ENCODE measurements at places on chromosomes 16 and 17.

DNA sequence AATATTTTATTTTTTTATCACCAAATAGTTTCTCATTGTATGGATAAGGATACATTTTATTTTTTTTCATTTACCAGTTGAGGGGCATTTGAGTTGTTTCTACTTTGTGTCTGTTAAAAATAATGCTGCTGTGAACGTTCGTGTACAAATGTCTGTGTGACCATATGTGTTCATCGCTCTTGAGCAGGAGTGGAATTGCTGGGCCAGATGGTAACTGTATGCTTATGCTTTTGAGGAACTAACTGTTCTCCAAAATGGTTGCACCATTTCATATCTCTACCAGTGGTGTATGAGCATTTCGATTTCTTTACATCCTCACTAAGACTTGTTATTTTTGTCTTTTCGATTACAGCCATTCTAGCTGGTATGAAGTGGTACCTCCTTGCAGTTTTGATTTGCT is 212.5 kb upstream of the N4BP1 start:
- DNase-seq, result no peak

GRCh38 chr17:6548578-6549330 is 7.6 kb downstream of the PITPNM3 start:
- DNase-seq, result no peak

DNA sequence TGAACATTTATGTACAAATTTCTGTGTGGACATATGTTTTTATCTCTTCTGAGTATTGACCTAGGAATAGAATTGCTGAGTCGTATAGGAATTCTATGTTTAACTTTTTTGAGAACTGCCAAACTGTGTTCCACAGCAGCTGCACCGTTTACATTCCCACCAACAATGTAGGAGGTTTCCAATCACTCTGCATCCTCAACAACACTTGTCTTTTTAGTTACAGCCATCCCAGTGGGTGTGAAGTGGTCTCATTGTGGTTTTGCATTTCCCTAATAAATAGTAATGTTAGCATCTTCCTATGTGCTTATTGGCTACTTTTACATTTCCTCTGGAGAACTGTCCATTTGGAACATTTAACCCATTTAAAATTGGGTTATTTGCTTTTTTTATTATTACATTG is 36.6 kb upstream of the NACA2 start:
- DNase-seq, result no peak

GRCh38 chr17:2092253-2092652 is 37.4 kb downstream of the HIC1 start:
- no peak for DNase-seq

GRCh38 chr17:8898126-8898525 is 30.7 kb upstream of the PIK3R6 start:
- DNase-seq, result no peak

DNA sequence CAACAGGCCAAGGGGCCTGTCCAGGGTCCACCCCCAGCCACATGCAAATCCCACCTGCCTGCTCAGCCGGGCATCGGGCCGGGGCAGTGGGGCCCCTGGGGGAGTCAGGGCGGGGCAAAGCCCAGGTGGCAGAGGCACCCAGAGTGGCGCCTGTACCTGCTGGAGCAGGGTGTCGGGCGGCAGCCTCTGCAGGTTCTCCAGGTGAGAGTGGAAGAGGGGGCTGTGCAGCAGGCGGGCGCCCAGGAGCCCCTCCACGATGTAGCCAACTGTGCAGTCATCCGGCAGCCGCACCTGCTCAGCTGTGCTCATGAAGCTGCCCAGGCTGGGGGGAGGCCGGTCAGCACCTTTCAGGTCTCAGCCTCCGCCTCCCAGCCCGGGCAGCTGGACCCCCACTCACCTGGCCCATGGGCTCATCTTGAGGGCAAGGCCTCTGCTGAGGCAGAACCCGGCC is 2.1 kb downstream of the RFNG start:
- DNase-seq, result no peak

- DNase-seq, result no peak
Measured at GRCh38 chr17:81080019-81080418, 45.1 kb downstream of the BAIAP2 start.

DNA sequence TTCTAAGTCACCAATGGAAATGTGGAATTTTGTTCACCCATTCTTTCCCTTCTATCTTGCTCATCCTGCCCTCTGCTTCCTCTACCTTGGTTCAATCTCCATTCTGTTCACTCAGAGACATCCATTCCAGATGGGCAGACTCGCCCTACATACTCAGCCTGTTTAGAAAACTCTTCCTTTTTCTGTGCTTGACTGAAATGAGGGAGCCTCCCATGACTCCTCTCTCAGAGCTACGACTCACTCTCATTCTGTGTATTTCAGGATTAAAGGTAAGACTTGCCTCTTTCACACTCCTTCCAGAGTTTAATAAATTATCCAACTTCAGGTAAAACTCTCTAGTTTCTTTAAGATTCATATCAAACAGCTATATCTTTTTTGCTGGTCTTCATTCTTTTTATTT is 182.8 kb downstream of the HS3ST3A1 start:
- no peak for DNase-seq

DNA sequence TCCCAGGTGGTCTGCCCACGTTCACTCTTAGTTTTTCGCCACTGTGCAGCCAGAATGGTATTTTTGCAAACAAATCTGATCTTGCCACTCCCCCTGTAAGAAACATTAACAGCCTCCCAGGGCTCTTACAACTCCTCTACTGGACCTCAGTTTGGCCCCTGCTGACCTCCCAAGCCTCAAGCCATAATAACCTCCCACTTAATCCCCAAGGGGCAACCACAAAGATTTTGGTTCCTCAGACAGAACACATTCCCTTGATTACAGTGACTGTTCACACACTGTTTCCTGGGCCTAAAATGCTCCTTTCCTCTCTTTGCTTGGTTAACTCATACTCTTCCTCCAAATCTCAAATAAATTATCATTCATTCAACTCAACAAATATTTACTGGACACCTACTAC is 21.5 kb upstream of the CD300E start:
- DNase-seq, result no peak

DNA sequence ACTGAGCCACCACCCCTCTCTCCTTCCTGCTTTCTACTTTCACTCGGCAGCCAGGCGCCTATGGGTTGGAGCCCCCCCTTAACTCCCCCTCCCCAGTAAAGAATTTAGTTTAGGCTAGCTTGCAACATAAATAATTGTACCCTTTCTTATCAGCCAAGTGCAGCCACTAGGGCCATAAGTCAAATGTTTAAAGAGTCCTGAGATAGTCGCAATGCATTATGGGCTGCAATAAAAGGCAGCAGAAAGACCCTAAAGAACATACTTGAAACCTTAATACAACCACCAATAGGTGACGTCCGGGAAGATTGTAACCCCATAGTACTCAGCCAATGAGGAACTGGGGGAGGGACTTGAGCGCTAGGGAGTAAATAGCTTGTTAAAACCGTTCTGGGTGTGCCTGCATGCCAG is 40.5 kb downstream of the C16orf82 start:
- DNase-seq, result no peak

- no peak for DNase-seq
Measured at GRCh38 chr16:56354016-56354415, 71.3 kb downstream of the AMFR start.

- no peak for DNase-seq
Measured at GRCh38 chr17:2909846-2910234, 113.6 kb downstream of the RAP1GAP2 start.

GRCh38 chr17:65523853-65524664 is 37.4 kb downstream of the AXIN2 start:
- no peak for DNase-seq

DNA sequence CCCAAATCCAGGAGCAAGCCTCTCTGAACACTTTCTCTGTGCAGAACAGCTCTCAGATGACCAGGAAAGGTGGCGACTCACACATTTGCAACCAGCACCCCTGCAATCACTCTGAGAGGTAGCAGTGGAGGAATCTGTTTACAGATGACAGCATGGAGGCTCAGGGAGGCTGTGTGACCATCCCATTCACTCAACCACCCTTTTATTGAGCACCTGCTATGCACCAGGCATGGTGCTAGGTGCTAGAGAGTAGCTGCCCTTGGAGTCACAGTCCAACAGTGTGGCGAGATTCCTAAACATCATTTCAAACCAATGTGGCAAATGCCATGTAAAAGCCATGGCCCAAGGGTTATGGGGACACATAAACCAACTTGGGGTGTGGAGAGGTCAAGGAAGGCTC is 1.5 kb upstream of the ITGB4 start:
- no peak for DNase-seq

DNA sequence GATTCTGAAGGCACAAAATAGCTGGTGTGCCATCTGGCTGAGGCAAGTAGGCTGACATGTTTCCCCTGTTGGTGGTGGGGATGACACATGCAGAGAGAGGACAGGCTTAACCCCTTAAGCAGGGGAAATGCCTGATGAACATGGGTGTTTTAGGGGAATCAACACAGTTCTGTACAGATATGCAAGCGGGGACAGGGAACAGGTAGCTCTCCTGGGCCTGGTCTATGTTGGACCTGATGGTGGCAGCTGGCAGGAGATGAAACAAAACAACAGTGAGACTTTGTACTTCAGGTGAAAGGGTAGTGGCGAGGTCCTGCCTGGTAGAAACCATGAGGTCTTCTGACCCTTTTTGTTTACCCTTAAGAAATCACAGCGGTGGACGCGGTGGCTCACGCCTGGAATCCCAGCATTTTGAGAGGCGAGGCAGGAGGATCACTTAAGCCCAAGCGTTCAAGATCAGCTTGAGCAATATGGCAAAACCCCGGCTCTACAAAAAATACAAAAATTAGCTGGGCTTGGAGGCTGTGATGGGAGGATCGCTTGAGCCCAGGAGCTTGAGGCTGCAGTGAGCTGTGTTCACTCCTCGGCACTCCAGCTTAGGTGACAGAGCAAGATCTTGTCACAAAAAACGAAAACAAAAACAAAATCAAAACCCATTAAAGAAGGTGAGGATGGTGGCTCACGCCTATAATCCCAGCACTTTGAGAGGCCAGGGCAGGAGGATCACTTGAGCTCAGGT is 10.5 kb downstream of the OR1F1 start:
- DNase-seq, result no peak

DNA sequence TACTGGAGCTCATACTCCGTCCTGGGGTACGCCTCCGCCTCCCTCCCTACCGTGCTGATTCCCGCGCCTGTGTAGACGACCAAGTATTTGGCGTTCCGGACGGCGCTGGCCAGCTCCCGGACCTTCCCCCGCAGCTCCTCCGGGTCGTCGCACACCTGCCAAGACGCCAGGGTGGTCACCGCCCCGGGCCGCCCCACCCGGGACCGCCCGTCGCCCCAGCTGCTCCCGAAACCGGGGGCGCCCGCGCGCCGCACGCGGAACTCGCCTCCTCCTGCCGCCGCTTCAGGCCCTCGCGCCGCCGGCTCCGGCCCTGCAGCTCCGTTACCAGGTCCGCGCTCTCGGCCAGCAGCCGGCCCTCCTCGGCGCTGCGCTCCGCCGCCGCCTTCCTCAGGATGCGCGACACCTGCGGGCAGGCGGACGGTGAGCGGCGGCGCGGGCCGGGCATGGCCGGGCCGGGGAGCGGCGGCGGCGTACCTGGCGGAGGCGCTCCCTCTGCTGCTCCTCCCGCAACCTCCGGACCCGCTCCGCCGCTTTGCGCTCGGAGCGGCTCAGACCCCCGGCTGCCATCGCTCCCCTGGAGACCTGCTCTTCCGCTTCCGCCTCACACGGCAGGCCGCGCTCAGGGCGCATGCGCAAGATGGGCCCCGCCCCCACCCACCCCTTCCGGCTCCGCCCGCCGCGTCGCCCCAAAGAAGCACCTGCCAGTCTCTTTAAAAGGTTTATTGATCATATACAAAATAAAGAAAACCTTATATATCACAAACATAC is at the start of gene SIRT7:
SIRT7 (minus strand) TSS at position 612 of the 768 bp plus-strand sequence; CDS start at position 567, 45 bp downstream.
- no peak for DNase-seq

DNA sequence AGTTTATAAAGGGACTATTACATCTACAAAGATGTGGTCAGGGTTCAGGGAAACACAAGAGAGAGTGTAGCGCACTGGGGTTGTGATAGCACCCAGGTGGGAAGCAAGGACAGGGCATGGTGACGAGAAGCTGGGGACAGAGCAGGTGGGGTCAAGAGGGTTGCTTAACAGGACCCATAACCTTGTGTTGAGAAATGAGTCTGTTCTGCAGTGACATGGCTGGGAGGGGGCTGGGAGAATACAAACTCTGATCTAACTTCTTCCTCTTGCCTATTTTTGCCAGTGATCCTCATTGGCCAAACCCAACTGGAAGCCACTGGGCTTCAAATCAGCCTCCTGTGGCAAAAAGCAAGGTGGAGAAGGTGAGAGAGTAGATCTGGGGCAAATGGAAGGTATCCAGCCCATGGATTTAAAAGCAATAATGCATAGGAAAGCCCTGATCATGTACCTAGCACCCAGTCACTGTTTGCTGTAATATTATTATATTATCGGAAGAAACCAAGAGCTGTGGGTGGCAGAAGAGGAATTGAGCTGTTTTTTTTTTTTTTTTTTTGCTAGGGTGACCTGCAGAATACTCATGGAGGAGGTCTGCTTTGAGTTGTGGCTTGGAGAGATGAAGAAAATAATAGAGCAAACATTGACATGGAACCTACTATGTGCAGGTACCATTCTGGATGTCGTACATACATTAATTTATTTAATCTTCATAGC is 76.9 kb upstream of the ZFHX3 start:
- DNase-seq, result no peak

DNA sequence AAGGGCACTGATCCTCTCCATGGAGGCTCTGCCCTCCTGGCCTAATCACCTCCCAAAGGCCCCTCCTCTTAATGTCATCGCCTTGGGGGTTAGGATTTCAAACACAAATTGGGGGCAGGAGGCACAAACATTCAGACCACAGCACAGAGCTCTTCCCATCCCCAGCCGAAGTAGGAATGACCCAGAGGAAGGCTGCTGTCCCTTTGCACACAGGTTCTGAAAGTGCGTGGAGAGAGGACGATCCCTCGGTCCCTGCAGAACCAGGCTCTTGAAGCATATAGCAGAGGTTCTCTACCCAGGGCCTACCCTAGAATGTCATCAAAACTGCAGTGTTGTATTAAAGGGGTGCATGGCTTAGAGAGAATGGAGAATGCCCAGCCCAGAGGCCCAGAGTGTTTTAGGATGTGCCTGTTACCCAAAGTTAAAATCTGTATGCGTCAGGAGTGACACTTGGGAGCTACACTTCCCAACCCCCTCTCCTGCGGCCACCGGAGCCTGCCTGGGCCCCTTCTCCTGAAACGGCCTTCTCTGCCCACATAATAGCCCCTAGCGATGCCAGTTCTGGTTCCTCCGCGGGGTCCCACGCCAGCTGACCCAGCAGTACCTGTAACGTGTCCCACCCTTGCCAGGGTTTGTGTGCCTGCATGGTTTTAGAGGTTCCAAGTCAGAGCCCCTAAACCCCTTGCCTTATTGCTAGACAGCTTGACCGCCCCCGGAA is 159.5 kb upstream of the CACNG5 start:
- no peak for DNase-seq

- DNase-seq, result no peak
Measured at GRCh38 chr17:40076591-40076990, 13.8 kb downstream of the THRA start.

GRCh38 chr17:66344473-66344872 is 42.1 kb downstream of the PRKCA start:
- DNase-seq, result no peak

- no peak for DNase-seq
Measured at GRCh38 chr16:14505846-14506245, 124.2 kb downstream of the PARN start.

GRCh38 chr17:73010414-73010813 is 82.1 kb downstream of the SLC39A11 start:
- no peak for DNase-seq

GRCh38 chr17:18070861-18071340 is 16.8 kb upstream of the DRG2 start:
- DNase-seq, result no peak

- no peak for DNase-seq
Measured at GRCh38 chr16:19697756-19698318, 20.2 kb downstream of the KNOP1 start.

Measured in iPS DF 19.7 (cell line).